ENCODE measurements at places on chromosomes 5 and 9.
A peak's percentile ranks its signal among the peaks of the same experiment; 100 is the strongest.

- DNase-seq, result peak; percentile 58
Observed at GRCh38 chr5:146947181-146947941, 68.8 kb upstream of the PPP2R2B start.

- DNase-seq, result no peak
Observed at GRCh38 chr5:147522435-147522834, 12.6 kb upstream of the DPYSL3 start.

DNA sequence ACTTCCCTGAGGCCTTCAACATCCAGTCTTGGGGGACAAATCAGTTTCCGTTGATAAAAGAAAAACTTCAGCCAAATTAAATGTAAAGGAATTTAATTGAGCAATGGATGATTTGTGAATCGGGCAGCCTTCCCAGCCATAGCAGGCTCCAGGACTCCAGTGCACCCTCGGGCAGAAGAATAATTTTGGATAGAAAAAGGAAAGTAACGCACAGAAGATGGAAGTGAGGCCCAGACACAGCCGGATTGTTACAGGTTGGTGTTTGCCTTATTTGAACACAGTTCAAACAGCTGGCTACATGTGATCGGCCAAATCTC lies 19.1 kb downstream of the MRPL36 start:
- DNase-seq, result no peak

DNA sequence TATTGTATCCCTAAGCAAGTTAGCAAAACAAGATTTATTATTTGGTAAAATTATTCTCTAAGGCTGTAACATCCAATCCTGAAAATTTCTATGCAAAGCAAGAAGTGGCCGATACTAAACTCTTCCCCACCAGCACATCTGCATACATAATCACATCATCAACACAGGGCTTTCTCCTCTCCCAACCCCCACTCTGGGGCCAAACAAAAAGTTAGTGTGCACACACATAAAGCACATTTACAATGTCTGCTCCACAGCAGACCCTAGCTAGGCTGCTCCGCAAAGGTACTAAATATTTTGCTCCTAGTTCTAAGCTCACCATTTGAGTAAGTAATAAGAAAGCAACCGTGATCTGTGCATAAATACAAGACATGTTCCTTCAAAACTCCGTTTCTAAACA lies 3.6 kb downstream of the RNF130 start:
- peak; percentile 61 for DNase-seq

GRCh38 chr5:157167214-157167621 lies 1.2 kb upstream of the GARIN3 start:
- no peak for DNase-seq

DNA sequence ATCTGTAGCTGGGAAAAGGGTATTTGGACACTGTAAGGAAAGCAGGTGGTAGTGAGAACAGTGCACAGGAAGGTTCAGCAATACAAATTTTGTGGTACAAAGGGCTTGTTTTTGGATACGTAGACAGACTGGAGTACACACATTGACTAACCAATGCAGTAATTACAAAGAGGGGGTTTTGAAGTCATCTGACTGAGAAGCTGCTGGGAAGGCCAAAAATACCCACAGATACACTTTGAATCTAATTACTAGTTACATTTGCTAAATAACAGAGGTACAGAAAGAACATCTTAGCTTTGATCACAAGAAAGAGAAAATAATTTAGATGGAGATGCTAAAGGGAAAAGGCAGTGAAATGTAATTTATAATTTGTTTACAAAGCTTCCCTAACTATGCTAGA lies 45.9 kb downstream of the PKD2L2 start:
- no peak for DNase-seq

GRCh38 chr5:93612855-93613243 lies 29.8 kb downstream of the NR2F1 start:
- DNase-seq, result no peak

DNA sequence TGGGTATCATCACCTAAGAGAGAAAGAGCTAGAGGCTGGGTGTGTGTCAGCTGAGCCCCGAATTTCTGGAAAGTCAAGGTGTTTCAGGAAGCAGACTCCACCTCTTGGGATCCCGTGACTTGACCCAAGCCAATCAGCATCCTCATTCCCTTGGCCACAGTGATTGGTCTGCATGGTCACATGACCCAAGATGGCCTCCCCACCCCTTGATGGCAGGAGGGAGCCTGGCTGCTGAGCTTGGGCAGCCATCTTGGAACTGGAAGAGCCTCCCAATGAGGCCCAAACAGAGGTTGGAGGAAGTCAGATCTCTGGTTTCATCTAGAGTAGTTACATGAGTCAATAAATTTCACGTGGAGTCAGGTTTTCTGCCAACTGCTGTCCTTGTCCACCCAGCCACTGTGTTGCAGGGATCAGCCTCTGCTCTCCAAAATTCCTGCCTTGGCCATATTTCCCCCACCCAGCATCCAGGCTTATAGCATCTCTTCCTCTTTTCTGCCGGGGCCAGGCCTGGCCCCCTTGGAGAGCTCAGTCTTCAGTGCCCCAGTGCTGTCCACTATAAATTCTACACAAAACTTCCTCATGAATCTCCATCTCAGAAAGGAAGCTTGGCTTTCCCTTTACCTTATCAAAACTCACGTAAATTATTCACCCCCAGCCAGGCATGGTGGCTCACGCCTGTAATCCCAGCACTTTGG lies 17.2 kb upstream of the SUSD3 start:
- peak; percentile 41 for DNase-seq

DNA sequence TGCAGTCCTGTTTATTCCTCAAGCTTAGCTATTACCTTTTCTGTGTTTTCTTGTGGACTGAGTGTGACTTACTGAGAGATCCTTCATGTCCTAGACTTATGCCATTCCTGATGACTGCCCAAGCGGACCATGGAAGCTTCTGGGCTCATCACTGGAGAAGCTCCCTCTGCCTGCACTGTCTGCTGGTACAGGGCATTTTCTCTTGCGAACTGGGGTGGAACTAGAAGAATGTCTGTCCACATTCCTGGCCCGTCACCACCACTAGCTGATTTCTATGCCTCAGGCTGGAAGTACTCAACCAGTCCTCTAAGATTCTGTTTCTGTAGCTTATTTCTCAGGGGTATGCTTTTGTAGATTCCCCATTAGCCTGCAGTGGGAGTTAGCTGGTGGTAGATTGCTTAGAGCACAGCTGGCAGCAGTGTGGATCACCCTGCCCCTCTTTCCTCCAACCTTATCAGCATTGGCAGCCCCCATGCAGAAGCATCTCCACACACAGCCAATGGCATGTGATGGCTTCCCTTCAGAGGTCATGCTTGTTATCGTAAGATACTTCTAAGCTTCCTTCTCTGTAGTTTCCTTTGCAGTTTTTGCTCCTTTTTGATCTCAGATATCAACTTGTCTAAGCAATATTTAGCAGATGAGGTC lies 12.4 kb downstream of the SLC36A1 start:
- DNase-seq, result peak; percentile 76

- DNase-seq, result no peak
Observed at GRCh38 chr9:115690786-115691496, 462.6 kb upstream of the PAPPA start.

GRCh38 chr9:72529531-72529930 lies 8.1 kb downstream of the TMC1 start:
- DNase-seq, result no peak

DNA sequence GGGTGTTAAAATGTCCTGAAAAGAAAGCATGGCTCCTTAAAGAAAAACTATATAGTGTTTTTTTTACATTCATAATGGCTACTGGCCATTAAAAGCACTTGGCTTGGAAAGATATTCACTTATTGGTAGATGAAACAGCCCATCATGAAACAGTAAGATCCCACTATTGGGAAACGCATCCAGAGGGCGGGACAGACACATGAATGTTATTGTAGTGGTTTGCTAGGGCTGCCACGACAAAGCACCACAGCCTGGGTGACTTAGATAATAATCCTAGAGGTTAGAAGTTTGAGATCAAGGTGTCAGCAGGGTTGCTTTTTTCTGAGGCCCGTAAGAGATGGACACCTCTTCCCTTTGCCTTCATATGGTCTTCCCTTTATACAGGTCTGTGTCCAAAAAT lies 139.4 kb upstream of the ANKH start:
- DNase-seq, result peak; percentile 11

DNA sequence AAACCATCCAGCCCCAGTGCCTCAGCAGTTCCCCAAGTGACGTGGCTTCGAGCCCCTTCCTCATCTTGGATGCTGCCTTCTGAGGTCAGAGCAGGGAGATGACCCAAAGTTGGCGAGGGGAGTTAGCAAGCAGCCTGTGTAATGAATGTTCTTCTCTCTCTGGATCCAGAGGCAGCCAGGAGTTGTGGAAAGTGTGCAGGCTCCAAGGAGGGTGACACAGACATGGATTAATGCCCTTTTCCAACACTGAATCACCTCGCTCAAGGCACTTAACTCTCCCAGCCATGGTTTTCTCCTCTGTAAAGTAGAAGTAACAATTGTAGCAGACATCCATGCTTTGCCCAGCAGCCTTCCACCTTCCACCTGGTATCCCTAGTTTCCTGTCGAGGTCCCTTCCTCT lies 64.6 kb upstream of the HAND1 start:
- no peak for DNase-seq

GRCh38 chr5:62284946-62285891 lies 20.8 kb upstream of the KIF2A start:
- DNase-seq, result peak; percentile 63

Data from hematopoietic multipotent progenitor cell treated with erythropoietin and hydrocortisone succinate and interleukin-3 and kit ligand, for 4 days (in vitro differentiated cells).